ENCODE measurements at places on chromosomes 1 and 21. TPM values are rescaled to one million over a fixed set of nuclear protein-coding genes. Genes with fewer than 3 reads are reported as not detected.

Gene PRRX1
- not detected for total RNA-seq

Gene SPRR2G
- not detected for total RNA-seq

Gene TNFRSF18
- 0.09 TPM for total RNA-seq

Gene ADAMTS5
- not detected for total RNA-seq

Gene PRAMEF12
- total RNA-seq = not detected

Gene TTC34
- 0.02 TPM for total RNA-seq

Gene LUZP1
- total RNA-seq = 18.8 TPM

Gene LCE2C
- not detected for total RNA-seq

Gene SYNC
- 11.4 TPM for total RNA-seq

Gene PLA2G2A
- total RNA-seq = not detected

Gene AMY1B
- total RNA-seq = not detected

Gene COL6A2
- total RNA-seq = 17.7 TPM

Gene BROX
- total RNA-seq = 18.0 TPM

Gene SERTAD4
- 0.52 TPM for total RNA-seq

Gene TRABD2B
- total RNA-seq = 4.0 TPM

Gene FLG2
- not detected for total RNA-seq

Gene RPTN
- 0.02 TPM for total RNA-seq

Gene MRPS21
- 82.3 TPM for total RNA-seq

Gene VANGL2
- 0.71 TPM for total RNA-seq

Gene TMEM63A
- total RNA-seq = 5.8 TPM

Gene UBL4B
- total RNA-seq = not detected

Gene TFF2
- not detected for total RNA-seq

Gene S100A4
- 1,843 TPM for total RNA-seq

Gene EFNA1
- total RNA-seq = 21.7 TPM

Gene NUDT4B
- total RNA-seq = 1.2 TPM

Gene GPR137B
- 18.5 TPM for total RNA-seq

Gene C8B
- not detected for total RNA-seq

Gene CEP104
- 17.4 TPM for total RNA-seq

Gene C1orf87
- total RNA-seq = not detected

Gene RPE65
- total RNA-seq = not detected

Gene TRPM2
- 8.3 TPM for total RNA-seq

Gene BNIPL
- total RNA-seq = 0.04 TPM

Gene ETV3L
- total RNA-seq = not detected

Gene CYP4Z1
- not detected for total RNA-seq

Gene NBPF4
- total RNA-seq = 0.08 TPM

Gene KCNE1
- total RNA-seq = not detected

Gene ERICH3
- not detected for total RNA-seq

Gene EVA1B
- 10.7 TPM for total RNA-seq
